KG1 (cell line): ENCODE measurements at places on chromosomes 6 and 20.

DNA sequence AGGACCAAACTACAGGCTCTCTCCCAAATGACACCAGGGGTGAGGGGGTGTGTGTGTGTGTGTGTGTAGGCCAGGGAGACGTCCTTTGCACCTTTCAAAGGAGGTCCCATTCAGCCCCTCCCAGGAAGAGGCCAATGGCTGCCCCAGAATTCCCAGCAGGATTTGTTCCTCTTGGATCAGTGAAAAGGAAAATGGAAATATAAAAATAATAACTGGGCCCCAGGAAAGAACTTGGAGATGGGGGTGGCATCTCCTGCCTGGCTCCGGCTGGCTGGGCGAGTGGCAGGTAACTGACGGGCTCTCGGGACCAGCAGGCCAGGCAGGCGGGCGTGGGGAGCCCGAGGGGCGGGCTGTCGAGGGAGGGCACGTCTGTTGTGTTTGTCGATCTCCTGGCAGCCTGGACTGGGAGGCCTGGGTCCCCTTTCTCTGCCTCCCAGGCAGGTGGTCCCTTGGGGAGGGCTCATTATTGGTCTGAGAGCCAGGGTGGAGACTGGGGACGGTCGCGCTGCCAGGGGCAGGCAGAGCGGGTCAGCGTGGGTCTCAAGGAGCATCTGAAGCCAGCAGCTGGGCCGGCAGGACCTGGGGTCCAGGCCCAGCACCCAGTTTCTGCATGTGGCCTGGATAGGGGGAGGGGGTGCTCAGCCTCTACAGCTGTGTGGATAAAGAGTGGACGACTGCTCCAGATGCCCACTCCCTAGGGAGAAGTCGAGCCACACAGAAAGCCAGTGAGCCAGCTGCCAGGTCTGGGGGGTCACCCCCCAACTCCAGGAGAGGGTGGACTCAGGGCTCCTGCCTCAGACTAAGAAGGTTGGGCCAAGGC lies 3.1 kb downstream of the NOL4L start:
- no peak for DNase-seq

GRCh38 chr20:3667434-3668037 lies 4.3 kb upstream of the GFRA4 start:
- DNase-seq: no peak

DNA sequence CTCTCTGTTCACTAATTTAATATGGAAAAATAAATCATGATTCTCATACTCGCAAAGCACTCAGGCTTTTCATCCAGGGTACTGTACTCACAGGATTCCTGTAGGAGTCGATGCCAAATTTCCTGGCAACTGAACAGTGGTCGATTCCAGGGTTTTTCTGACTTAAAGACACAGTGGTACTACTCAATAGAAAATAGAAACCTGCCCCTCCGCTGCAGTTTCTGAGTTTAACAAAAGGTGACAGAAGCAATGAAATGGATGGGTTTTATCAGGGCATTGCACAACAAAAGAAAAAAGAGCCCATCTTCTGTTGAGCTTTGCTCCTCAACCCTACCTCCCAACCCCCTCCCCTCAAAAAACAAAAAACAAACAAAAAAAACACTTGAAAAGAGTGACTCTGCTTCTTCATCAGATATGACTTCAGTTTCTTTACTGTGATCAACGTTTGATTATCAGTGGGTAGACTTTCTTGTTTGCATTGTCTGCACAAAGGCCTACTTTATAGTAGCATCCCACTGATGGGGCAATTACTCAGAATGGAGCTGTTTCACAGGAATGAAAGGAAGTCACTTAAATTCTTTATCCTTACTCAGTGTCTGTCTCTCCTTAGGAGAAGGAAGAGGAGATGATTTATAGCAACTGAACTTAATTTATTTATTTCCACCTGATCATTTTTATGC lies 96.2 kb upstream of the FOXO3 start:
- no peak for DNase-seq

DNA sequence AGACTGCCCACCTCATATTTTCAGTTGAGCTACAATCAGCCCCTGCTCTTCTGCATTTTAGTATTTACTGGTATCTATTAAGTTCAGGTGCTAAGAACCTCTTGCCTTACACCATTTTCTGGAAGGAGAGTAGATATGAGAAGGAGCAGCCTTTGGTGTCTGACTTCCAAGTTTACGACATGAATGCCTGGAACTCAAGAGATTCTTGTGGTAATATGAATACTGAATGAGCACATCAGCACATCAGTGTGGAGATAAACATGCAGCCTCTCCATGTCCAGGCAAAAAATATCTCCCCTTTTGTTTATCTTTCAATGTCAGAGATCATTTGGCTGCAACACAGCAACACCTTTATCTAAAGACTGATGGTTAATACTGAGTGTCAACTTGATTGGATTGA lies 65.8 kb upstream of the THEMIS start:
- DNase-seq: no peak

- DNase-seq: no peak
These were observed 744 bp downstream of the STAU1 start for GRCh38 chr20:49187330-49187850.

DNA sequence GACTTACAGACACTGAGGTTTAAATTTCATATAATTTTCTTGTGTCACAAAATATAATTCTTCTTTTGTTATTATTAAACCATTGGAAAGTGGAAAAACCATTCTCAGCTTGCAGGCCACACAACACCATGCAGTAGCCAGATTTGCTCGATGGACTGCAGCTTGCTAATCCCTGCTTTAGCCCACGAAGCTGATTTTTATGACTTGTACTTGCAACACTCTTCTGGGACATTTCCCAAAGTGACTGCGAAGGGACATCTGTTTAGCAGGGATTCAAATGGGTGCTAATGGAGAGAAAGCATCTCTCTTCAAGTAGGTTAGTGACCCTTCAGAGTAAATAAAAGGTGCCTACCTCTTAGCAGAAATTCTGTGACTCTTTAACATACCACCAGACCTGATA lies 304.6 kb upstream of the ZFP64 start:
- no peak for DNase-seq

- DNase-seq: no peak
These were observed 7.8 kb upstream of the MDGA1 start for GRCh38 chr6:37705239-37706051.

DNA sequence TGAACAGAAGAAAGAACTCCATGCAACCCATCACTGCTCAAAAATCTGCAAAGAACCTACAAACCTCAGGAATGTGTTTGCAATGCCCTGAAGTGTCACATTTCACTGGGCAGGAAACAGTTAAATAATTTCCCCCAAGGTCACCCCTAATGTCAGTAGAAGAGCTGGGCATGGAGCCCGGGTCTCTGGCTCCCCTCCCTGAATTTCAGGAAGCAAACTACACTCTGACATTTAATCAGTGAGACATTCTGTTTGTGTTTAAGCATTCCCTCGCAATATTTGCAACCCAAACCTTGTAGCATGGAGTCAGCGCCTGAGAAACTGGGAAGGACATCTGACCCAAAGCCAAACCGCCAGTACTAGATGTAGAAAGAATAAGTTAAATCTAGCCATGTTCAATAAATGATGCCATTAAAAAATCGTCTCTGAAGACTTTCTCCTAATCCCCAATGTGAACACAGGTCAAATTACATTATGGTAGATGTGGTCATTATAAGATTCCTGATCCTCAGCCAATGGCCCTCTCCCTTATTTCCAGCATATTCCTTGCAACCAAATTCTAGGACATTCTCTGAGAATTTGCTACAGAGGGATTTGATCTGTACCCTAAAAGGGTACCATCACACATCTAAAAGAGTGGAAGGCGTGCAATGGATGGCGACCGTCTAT lies 91.2 kb upstream of the ADTRP start:
- DNase-seq: no peak

DNA sequence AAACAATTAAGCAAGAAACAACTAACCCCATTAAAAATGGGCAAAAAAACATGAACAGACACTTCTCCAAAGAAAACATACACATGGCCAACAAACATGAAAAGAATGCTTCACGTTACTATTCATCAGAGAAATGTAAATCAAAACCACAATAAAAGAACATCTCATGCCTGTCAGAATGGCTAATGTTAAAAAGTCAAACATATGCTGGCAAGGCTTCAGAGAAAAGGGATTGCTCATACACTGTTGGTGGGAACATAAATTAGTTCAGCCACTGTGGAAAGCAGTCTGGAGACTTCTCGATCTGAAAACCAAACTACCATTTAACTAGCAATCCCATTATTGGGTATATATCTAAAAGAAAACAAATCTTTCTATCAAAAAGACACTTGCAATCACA lies 217.5 kb downstream of the TINAG start:
- DNase-seq: no peak

DNA sequence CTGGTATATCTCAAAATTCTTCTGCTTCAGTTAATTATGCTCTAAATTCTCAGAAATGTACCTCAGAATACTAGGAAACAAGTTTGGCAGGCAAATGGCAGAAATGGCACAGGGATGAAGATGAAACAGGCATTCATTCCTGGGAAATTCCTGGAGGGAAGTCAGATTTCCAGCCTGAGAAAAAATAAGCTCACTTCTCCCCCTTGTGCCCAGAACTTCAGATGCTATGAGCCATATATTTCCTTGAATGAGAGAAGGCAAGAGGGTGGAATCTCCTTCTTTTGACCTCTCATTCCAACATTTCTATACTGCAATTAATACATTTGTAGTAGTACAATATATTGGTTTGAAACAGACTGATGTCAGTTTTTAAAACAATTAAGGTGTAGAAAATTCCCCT lies 22.8 kb downstream of the RGS17 start:
- no peak for DNase-seq

DNA sequence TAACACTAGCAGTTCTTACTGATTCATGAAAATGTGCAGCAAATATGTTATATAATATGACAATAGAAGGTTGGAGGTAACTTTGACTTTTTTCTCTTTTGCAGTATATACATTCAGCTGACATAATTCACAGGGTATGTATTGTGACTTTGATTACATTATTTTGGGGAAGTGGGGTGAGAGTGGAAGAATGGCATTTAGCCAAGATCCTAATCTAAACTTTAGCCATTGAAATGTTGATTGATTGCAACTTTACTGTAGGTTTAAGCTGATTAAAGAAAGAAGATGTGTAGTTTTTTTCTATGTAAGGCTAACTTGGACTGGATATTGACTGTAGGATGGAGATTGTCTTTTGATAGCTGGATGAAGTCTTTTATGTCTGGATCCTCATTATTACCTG lies 46.0 kb downstream of the MAPK14 start:
- DNase-seq: no peak

- no peak for DNase-seq
These were observed at the start of gene GMEB2 for GRCh38 chr20:63626424-63627128. Gene GMEB2 (minus strand): TSS chr20:63627101. CDS start chr20:63619397, 7,704 bp downstream.

- DNase-seq: no peak
These were observed 88.0 kb downstream of the PTPRK start for GRCh38 chr6:128432394-128432793.

GRCh38 chr6:169589293-169589692 lies 112.5 kb downstream of the WDR27 start:
- DNase-seq: no peak

GRCh38 chr6:43782764-43783513 lies 12.9 kb downstream of the VEGFA start:
- DNase-seq: no peak

DNA sequence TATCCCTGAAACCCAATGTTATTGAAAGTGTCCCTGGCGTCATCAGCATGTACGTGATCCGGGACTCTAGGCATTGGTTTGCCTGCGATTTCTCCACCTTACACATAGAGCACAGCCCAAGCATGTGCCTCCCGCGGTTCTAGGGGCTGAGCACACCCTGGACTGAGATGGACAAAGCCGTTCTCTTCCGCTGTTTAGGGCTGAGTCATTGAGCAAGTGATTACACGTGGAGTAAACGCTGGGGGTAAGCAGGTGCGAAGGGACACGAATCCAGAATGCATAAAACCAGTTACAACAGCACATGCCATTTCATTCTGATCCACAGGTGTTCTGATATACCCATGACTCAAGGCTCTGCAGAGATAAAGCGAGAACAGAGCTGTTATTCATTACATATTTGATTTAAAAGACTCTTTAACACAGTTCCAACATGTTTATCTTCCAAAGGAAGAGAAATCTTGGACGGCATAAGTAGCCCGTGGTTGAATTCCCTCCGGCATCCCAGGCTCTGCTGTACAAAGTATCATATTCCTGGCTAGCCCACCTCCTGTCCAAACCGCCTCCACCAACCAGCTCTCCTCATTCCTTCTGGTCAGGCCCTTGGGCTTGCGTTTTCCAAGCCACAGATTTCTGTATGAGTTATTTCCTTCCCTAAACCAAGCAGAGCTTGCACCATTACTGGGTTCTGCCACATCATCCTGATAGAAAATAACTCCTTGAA lies 36.1 kb upstream of the THBS2 start:
- DNase-seq: no peak

DNA sequence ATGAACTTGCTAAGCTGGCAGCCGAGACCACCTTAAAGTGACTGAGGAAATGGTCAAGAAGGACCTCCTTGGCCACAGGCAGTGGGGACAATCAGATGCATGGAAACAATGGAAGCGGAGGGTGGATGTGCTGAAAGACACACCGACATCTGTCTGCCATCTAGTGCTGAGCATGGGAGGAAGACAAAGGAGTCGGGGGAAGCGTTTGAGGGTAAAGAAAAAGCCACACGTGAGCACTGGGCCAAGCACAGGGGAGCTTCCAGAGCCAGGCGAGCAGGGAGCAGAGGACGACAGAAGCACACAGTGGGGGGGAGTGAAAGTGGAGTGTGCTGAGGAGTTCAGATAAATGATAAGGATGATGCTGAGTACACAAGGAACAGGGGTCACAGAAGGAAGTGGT lies 367.8 kb downstream of the ZFAND3 start:
- DNase-seq: no peak

GRCh38 chr6:149247385-149247763 lies 70.1 kb upstream of the TAB2 start:
- DNase-seq: no peak

DNA sequence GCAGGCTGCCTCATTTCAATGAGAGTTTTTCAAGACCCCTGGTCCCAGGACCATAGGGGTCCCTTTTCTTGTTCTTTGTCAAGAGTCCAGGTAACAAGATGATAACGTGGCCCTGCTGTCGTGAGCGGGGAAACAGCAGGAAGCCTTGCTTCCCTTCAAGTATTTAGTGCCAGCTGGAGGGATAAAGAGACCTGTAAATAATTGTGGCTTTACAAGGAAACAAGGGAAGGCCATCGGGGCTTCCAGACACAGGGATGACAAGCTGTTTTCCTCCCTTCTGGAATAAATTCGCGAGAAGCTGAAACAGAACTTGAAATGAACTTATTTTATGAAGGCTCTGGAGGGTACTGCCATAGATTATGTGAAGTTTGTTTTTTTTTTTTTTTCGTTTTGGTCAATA lies 163.2 kb downstream of the SYNDIG1 start:
- no peak for DNase-seq

GRCh38 chr6:42123379-42124103 lies 18.9 kb downstream of the C6orf132 start:
- no peak for DNase-seq
